ENCODE measurements at places on chromosomes 1 and 21. TPM values are rescaled to one million over a fixed set of nuclear protein-coding genes. Genes with fewer than 3 reads are reported as not detected.

CHI3L1 gene
- 23.8 TPM for total RNA-seq

CFHR1 gene
- total RNA-seq = 0.81 TPM

OPRD1 gene
- not detected for total RNA-seq

FAM167B gene
- 2.8 TPM for total RNA-seq

RIIAD1 gene
- not detected for total RNA-seq

PALMD gene
- 30.0 TPM for total RNA-seq

SPRR1B gene
- not detected for total RNA-seq

DNAJC8 gene
- 49.1 TPM for total RNA-seq

C4BPB gene
- not detected for total RNA-seq

RSPO1 gene
- total RNA-seq = not detected

RGSL1 gene
- not detected for total RNA-seq

CELA3A gene
- total RNA-seq = not detected

KCNE1 gene
- not detected for total RNA-seq

TSSK3 gene
- 0.32 TPM for total RNA-seq

RPE65 gene
- total RNA-seq = under 0.01 TPM

WNT9A gene
- not detected for total RNA-seq

PAQR6 gene
- total RNA-seq = 0.32 TPM

GATAD2B gene
- 2.3 TPM for total RNA-seq

OR2G6 gene
- total RNA-seq = not detected

MCOLN2 gene
- 1.8 TPM for total RNA-seq

PROX1 gene
- total RNA-seq = 0.16 TPM

NMNAT1 gene
- 14.3 TPM for total RNA-seq

TSPEAR gene
- not detected for total RNA-seq

TPRG1L gene
- total RNA-seq = 32.6 TPM

NHLH1 gene
- not detected for total RNA-seq

NBPF6 gene
- total RNA-seq = not detected

SNIP1 gene
- total RNA-seq = 6.2 TPM

NENF gene
- 48.2 TPM for total RNA-seq

LCE1D gene
- total RNA-seq = not detected

ARHGAP29 gene
- 44.8 TPM for total RNA-seq

C8A gene
- not detected for total RNA-seq

DCDC2B gene
- not detected for total RNA-seq

LTN1 gene
- total RNA-seq = 16.8 TPM

All from cardiac atrium fibroblast (primary cell).